Breast epithelium (tissue), 4 donors: ENCODE measurements at places on chromosomes 13 and 19. TPM values are rescaled to one million over a fixed set of nuclear protein-coding genes. Genes with fewer than 3 reads are reported as not detected.

DNA sequence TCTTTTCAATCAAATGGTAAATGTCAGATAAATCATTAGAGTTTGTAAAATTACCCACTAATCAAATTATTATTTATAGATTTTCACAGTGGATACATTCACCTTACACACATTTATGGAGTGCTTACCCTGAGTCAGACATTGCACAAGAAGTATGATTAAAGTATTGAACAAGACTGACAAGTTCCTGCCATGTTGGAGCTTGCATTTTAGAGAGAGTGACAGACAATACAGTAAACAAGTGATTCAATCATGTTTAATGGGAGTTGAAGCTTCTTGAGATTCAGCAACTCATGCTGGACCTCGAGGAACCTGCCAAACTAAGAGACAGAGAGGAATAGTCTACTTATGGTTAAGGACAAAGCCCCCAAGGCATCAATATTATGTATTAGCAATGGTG lies 487.8 kb downstream of the PCDH17 start:
- H3K36me3 ChIP-seq, result no peaks in the 10 kb centered on the region
- no peak overlapping the region for H3K27ac ChIP-seq
- no peak overlapping the region for H3K4me3 ChIP-seq
- no peak for DNase-seq

GRCh38 chr13:90352763-90353162 lies 994.7 kb upstream of the MIR17HG start:
- H3K27me3 ChIP-seq, result no peaks in the 10 kb centered on the region
- H3K36me3 ChIP-seq, result no peaks in the 10 kb centered on the region
- no peak overlapping the region for H3K27ac ChIP-seq
- DNase-seq, result no peak
- H3K4me3 ChIP-seq, result no peak overlapping the region

DNA sequence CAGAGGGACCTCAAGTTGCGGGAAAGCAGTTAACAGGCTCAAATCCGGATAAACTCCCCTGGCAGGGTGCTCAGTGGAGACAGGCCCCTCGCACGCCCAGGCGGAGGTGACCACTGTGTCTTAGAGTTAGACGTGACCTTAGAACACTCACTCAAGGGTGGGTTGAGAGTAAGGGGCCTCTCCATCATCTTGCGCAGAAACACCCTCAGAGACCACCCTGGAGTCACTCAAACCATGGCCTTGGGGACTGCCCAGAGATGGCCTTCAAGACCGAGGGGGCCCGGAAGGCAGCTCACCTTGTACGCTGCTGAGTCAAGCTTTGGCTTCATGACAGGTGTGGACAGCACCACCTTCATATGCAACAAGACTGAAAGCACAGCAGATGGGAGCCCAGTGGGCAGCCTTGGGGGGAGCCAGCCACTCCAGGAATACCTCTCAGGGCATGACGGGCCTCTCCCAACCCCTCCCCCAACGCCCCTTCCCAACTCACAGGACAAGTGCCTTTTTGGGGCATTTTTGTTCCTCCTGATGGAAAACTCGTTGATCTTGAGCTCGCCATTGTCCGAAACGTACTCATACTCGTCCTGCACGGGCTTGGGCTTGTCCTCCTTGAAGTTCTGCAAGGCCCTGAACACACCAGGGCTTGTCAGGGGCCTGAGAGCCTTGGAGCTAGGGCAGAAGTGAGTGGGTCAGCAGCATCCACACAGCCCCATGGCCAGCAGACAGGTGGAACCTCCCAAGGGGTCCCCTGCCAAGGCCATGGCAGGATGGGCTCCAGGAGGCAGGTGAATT lies 229.2 kb downstream of the TUBA3C start:
- H3K36me3 ChIP-seq, result no peaks in the 10 kb centered on the region
- no peak overlapping the region for H3K27ac ChIP-seq
- no peaks in the 10 kb centered on the region for H3K27me3 ChIP-seq

GRCh38 chr13:22748866-22749577 lies 431.8 kb upstream of the SGCG start:
- no peak overlapping the region for H3K27ac ChIP-seq
- DNase-seq, result no peak
- no peak overlapping the region for H3K4me3 ChIP-seq
- H3K4me1 ChIP-seq, result no peaks in the 10 kb centered on the region
- no peaks in the 10 kb centered on the region for H3K36me3 ChIP-seq

DNA sequence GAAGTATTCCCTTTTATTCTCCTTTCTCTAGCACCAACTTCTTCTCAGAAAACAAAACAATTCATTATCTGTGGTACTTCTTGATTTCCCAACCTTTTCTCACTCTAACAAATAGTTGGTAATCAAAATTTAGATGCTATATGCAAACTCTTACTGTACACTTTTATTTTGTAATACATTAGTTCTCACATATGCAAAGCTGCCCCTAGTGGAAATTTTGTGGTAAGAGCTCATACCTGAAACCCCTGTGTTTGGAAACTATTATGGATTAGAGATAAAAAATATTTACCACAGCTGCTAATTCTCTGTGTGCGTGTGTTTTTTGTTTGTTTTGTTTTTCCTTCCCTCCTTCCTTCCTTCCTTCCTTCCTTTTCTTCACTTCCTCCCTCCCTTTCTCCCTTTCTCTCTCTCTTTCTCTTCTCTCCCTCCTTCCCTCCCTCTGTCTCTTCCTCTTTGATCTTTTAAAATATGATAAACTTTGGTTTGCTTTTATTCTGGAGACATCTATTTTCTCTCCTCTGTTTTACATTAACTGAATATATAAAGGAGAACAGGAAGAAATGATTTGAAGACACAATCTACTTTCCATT lies 537.4 kb downstream of the SLITRK6 start:
- no peak overlapping the region for H3K4me3 ChIP-seq
- H3K36me3 ChIP-seq, result no peaks in the 10 kb centered on the region
- H3K27me3 ChIP-seq, result no peaks in the 10 kb centered on the region
- no peaks in the 10 kb centered on the region for H3K4me1 ChIP-seq

GRCh38 chr19:5246554-5247155 lies 94.0 kb downstream of the PTPRS start:
- no peaks in the 10 kb centered on the region for H3K36me3 ChIP-seq
- H3K27ac ChIP-seq, result no peak overlapping the region
- no peaks in the 10 kb centered on the region for H3K4me1 ChIP-seq
- DNase-seq, result no peak

DNA sequence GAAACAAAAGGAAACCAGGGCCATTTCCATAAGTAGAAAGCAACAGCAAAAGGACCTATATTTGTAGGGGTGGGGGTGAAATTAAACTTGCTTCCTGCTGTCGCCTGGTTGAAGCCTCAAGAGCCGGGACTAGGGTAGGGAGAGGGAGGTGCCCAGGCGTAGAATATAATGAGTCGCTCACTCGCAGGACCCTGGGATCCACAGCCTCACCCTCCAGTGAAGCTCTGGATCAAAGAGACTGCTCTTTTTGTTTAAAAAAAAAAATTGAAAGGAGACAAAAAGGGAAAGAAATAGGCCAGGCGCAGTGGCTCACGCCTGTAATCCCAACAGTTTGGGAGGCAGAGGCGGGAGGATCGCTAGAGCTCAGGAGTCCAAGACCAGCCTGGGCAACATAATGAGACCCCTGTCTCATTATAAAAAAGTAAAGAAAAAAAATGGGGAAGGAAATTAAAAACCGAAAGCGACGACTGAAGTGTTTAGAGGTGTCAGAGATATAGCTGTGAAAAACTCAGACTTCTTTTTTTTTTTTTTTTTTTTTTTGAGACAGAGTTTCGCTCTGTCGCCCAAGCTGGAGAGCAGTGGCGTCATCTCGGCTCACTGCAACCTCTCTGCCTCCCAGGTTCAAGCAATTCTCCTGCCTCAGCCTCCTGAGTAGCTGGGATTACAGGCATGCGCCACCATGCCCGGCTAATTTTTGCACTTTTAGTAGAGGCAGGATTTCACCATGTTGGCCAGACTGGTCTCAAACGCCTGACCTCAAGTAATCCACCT lies 10.9 kb upstream of the ADGRE5 start:
- H3K36me3 ChIP-seq, result no peaks in the 10 kb centered on the region
- no peaks in the 10 kb centered on the region for H3K4me1 ChIP-seq
- no peak for DNase-seq
- no peak overlapping the region for H3K4me3 ChIP-seq

DNA sequence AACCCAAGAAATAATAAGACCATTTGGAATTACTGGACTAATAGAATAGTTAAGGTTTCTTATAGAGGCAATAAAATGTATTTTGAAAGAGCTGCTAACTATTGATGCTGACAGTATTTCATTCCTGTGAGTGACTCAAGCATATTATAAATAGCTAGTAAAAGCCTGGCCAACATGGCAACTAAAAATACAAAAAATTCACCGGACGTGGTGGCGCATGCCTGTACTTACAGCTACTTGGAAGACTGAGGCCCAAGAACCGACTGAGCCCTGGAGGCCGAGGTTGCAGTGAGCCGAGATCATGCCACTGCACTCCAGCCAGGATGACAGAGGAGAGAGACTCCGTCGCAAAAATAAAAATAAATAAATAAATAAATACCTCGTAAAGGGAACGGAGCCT lies 5.4 kb upstream of the ICAM3 start:
- H3K4me3 ChIP-seq, result no peak overlapping the region
- H3K27ac ChIP-seq, result no peak overlapping the region

DNA sequence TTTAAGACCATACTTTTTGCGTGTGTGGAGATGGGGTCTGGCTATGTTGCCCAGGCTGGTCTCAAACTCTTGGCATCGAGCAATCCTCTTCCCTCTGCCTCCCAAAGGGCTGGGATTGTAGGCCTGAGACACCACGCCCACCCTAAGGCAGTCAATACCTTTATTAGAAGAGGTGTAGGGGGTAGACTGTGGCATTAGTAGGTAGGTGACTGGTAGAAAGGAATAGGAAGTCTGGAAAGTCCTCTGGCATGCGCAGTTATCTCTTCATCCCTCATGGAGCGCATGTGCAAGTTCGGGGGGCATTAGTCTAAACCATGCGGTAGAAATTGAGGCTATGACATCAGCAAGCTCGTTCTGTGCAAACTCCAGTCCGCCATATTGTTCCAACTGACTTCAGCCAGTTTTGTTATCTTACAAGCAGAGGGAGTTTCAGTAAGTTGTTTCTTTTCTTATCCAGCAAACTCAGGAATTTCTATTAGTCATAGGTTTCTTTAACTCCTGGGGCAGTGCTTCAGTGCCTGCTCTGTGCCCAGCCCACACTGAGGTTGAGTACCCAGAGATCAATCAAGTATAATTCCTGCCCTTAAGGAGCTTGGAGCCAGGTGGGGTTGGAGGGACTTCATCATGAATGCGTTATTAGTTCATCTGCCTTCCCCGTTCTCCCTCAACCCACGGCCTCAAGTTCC lies 7.3 kb upstream of the RANBP3 start:
- H3K36me3 ChIP-seq, result no peaks in the 10 kb centered on the region
- H3K4me1 ChIP-seq, result no peaks in the 10 kb centered on the region
- no peak for DNase-seq
- H3K27ac ChIP-seq, result no peak overlapping the region
- no peaks in the 10 kb centered on the region for H3K27me3 ChIP-seq

GRCh38 chr19:49775742-49776370 lies 9.1 kb downstream of the AP2A1 start:
- DNase-seq, result no peak
- no peak overlapping the region for H3K27ac ChIP-seq
- no peak overlapping the region for H3K4me3 ChIP-seq
- no peaks in the 10 kb centered on the region for H3K4me1 ChIP-seq
- no peaks in the 10 kb centered on the region for H3K27me3 ChIP-seq
- H3K36me3 ChIP-seq, result no peaks in the 10 kb centered on the region

DNA sequence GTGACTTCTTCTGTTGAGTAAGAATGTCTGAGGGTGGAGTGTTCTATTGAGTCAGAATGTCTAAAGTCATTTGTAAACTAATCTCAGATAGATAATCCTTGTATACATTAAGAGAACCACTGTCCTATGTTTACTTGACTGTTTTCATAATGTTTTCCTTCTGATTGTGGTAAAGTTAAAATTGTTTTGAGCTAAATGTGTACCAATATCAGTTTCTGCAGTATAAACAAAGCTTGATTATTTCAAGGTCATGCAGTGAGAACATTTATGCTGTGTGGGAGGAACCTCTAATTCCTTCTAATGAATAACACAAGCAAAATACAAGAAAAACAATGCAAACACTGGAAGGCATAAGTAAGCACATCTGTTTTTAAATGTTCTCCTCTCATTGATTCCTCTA lies 434.6 kb downstream of the FGF14 start:
- no peaks in the 10 kb centered on the region for H3K27me3 ChIP-seq
- H3K4me3 ChIP-seq, result no peak overlapping the region
- H3K36me3 ChIP-seq, result no peaks in the 10 kb centered on the region
- no peak for DNase-seq

DNA sequence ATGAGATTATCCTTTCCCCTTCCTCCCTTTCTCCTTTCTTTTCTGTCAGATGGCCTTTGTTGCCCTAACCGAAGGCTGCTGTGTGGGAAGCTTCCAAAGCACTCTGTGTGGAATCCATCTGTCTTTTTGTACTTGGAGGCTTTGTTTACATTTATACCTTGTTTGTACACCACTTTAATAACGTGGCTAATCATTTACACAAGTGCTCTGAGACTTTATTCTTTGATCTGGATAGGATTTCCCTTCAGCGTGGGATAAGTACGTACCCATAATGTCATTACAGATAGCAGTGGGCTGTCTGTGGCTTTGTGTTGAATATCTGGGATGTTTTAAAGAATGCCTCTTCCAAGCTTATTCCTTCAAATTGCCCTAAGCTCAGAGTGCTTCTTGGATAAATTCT lies 684.7 kb upstream of the SLITRK5 start:
- no peak for DNase-seq
- H3K4me1 ChIP-seq, result no peaks in the 10 kb centered on the region
- no peak overlapping the region for H3K4me3 ChIP-seq
- no peaks in the 10 kb centered on the region for H3K27me3 ChIP-seq

DNA sequence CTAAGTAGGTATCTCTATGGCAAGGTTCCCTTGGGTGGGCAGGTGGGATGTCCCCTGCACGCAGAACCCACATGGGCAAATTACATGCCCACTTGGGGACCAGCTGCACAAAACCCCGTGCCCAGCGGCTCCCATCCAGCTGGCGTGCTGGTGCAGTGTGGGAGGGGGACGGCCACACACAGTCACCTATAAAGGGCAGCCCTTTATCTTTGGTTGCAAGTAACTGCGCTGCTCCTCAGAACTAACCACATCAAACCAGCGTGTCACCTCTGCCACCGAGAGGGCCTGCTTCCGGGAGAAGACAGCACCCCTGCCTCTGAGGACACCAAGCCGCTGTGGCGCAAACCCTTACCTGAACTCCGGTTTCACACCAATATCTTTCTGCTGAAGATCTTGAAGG lies 32.2 kb downstream of the ANKRD27 start:
- H3K36me3 ChIP-seq, result peaks cover 20% of the 10 kb centered on the region
- H3K27ac ChIP-seq, result no peak overlapping the region

- H3K4me3 ChIP-seq, result no peak overlapping the region
- no peaks in the 10 kb centered on the region for H3K36me3 ChIP-seq
- no peak overlapping the region for H3K27ac ChIP-seq
- no peaks in the 10 kb centered on the region for H3K27me3 ChIP-seq
- no peaks in the 10 kb centered on the region for H3K4me1 ChIP-seq
- no peak for DNase-seq
Observed at GRCh38 chr13:74450964-74451363, 316.8 kb upstream of the KLF12 start.

Gene ZNF569
- 8.2 TPM for total RNA-seq

Gene TPTE2
- total RNA-seq, result 0.29 TPM

Gene C1QTNF9
- total RNA-seq, result 0.64 TPM

Gene CAPN12
- total RNA-seq, result 0.16 TPM

Gene TMEM255B
- total RNA-seq, result 11.8 TPM

Gene BST2
- total RNA-seq, result 127 TPM

Gene ZNF850
- total RNA-seq, result 8.5 TPM

Gene PRR22
- 1.2 TPM for total RNA-seq

Gene CCL25
- not detected for total RNA-seq
